Activated CD4-positive, alpha-beta T cell treated with anti-CD3 and anti-CD28 coated beads, Interleukin-2, amount 10 ng/mL, durations not matched to agents 7 days and 5 days (primary cell): ENCODE measurements at places on chromosomes 5 and 9. TPM values are rescaled to one million over a fixed set of nuclear protein-coding genes. Genes with fewer than 3 reads are reported as not detected.

The DMRT3 gene
- not detected for total RNA-seq

GRCh38 chr5:15615859-15616258 is 115.9 kb downstream of the FBXL7 start:
- DNase-seq, result no peak

DNA sequence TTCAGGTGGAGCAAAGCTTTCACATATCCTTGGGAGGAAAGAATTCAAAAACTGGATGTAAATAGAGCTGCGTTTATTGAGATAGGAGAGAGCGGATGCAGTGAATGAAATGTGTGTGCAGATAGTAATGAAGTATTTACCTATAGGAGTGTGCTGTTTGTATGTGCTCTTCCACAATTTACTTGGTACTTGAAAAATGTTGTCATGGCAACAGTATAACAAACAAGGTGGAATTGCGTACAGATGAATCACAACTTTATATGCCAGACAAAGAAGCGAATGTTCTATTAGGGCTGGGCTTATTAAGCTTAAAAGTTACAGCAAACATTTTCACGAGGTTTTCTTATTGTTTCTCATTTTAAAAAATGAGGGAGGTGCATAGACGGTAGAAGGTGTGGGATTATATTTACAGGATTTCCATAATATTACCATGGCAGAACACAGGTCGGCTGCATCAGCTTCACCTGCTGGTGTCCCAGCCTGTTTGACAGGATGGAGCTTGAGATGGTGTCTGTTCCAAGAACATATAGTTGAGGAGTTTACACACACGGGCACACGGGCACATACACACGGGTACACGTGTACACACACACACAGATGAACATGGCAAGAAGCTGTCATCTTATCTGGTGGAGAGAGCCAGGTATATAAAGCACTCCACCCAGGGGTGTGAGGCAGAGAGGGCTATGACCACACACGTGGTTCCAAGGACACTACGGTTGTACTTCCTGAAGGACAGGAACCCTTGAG is 155.7 kb downstream of the RMI1 start:
- no peak for DNase-seq

- DNase-seq, result no peak
Measured at GRCh38 chr5:137575847-137576246, 76.7 kb upstream of the SPOCK1 start.

DNA sequence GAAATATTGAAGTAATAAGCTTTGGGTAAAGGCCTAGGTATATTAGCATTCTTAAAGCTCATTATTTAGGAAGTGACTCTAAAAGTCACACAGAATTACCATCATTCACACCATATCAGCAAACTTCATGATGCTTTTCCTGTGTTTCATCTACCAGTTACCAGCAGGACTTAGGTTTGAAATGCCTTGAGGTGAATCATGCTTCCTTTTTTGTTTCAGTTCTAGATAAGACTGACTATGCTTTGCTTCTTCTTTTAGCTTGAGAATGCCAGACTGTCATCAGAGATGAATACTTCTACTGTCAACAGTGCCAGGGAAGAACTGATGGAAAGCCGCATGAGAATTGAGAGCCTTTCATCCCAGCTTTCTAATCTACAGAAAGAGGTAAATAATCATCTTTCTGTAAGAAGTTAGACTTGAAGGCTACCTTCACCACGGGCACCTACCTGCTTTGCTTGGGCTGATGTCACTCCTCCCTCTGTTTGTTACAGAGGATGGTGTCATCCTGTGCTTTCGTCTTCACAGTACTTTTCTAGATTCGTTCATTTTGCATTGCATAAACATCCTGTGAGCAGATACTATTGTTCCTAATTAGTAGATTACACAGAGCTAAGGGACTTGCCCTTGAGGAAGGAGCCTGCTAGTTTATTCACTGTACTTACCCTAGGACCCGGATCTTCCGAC is 34.7 kb downstream of the LMNB1 start:
- peak; percentile 52 for DNase-seq

GRCh38 chr5:14882658-14883580 is 11.3 kb upstream of the ANKH start:
- DNase-seq, result no peak

DNA sequence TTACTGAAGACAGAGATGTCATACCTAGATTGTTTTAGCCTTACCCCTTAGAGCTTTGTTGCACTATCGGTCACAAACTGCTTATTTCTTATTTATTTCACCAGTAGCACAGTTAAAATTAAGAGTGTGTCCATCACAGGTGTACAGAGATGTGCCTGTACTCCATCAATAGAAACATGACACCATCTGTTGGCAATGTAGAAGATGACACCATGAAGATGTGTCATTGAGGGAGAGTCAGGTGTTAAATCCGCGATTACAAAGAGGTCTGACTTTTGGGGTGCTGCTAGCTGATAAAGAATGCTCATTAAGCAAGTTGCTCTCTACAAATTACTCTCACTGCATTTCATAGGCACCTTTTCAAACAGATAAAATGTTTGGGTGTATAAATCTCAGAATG is 164.4 kb downstream of the SMARCA2 start:
- no peak for DNase-seq

DNA sequence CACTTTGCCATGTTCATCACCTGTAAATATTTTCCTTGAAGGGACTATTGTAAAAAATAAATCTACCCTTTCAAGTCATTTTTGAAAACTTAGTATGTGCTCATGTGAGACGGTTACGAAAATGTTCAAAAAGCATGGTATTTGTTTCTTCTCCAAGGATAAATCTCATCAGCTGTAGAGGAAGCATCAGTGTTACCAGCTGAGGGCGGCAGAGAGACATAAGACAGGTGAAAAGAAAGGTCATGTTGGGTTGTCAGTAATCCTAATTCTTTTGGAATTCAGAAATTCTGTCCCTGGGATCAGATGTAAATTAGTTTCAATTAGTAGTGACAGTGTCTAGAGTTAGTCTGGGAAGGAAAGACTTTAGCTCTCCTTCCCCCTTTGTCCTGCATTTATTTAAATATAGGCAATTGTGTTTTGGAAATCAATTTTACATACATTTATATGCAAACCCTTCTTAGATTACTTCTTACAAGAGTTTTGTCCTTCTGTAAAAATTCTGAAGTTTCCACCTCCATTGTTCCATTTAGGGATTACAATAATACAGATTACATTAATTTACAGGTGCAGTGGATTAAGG is 791.9 kb upstream of the CDH6 start:
- DNase-seq, result no peak

DNA sequence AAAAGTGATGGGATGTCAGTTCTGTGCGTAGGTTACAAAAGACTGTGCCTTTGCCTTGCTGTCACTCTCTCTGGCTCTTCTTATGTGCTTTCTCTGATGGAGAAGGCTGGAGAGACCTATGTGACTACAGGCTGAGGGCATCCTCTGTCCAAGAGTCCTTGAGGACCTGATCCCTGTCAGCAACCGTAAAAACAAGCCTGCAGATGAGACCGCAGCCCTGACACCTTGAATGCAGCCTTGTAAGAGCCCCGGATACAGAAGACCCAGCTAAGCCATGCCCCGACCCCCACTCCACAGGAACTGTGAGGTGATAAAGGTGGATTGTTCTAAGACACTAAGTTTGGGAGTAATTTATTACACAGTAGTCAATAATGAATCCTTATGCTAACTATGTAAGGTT is 32.6 kb upstream of the FRRS1L start:
- DNase-seq, result no peak

DNA sequence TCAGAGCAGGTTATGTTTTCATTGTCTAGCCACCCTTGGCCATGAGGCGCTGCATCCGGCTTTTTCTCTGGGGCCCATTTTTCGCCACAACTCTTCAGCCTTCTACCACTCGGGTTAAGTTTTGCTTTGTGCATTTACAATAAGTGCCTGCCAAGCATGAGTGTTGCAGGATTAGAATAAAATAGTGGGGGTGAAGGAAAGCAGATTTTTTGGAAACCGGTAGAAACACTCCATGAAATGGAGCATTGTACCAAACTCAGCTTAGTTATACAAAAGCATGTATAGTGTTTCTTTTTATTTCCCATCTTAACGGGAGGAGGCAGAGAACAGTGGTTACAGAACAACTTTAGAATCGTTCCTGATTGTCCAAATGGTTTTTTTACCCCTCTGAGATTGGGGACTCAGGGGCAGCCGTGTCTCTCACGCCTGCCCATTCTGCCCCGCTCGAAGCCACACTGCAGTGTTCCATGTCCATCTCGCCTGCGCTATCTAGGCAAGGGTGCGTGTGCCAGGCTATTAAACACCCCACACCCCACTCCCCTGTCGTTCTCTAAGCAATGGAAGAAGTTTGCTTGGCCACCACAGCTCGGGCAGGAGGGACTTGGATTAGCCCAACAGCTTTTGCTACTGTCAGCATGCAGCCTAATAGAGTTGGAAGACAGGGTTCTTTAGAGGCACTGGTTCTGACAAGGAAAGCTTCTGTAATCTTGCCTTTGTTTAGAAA is 268.8 kb upstream of the WWC1 start:
- no peak for DNase-seq

DNA sequence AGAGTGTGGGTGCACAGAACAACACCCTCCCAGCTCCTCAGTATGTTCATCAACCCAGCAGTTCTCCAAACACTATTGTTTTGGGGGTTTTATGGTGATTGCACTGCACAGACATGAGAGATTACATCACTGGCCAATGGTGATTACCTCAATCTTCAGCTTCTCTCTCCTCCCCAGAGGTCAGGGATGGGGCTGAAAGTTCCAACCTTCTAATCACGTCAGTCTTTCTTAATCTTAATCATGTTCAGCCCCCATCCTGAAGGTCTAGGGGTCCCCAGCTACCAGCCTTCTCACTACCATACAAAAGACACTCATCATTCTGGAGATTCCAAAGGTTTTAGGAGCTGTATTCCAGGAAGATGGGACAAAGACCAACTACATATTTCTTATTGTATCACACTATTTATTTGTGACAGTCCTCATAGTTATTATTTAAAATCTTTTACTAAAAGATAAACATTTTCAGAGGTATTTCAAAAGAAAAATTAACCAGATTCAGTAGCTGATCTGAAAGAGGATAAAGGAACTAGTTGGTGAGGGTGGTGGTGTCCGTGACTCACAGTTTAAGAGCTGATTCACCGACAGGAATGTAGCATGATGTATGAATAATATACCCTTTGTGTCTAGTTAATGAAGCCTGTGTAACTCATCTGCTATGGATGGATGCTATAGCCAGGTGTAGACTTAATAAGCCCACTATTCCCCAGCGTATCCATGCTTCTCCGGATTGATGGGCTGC is 35.6 kb downstream of the RASEF start:
- DNase-seq, result no peak

DNA sequence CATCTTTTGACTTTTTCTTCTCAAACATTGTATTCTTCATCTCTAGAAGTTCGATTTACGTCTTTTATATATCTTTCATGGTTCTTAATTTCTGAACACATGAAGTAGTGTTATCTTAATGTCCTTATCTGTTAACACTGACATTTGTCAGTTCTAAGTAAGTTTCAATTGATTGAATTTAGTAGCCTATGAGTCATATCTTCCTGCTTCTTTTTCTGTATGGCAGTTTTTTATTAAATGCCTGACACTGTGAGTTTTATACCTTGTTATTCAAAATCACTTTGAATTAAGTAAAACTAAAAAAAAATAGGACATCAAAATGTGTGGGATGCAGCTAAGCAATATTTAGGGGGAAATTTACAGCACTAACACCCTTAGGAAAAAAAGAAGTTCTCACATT is 707.0 kb upstream of the ACO1 start:
- no peak for DNase-seq

- no peak for DNase-seq
Measured at GRCh38 chr5:139584137-139584536, 23.0 kb downstream of the UBE2D2 start.

DNA sequence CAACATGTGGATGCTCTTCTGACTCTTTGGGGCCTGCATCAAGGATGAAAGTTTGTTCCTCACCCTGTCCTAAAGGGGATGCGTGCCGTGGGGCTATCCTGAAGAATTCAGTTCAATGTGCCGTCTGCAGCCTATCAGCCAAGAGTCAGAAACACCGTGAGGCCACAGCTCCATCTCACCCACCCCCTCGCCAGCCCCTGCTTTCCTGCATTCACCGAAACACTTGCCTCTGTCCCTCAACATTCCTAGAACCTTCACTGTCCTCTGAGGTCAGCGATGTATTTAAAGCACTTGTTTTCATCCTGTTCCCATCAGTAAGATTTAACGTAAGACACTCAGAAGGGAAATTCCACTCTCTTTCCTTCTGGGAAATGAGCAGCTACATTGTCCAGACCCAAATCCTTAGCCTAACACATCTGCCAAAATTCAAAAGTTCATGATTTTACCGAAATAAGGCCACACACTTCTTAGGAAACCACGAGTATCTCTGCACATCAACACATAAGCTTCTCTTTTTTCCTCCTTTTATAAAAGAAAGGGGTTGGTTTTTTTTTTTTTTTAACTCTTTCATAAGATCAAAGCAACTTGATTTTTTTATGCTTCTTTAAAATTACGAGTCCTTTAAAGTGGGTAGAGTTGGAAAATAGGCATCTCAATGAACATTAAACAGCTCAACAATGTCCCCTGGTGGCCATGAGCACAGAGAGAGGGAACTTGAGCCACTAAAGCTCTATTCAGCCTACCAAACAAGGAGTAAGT is 100.7 kb downstream of the SUSD1 start:
- DNase-seq, result peak; percentile 84

DNA sequence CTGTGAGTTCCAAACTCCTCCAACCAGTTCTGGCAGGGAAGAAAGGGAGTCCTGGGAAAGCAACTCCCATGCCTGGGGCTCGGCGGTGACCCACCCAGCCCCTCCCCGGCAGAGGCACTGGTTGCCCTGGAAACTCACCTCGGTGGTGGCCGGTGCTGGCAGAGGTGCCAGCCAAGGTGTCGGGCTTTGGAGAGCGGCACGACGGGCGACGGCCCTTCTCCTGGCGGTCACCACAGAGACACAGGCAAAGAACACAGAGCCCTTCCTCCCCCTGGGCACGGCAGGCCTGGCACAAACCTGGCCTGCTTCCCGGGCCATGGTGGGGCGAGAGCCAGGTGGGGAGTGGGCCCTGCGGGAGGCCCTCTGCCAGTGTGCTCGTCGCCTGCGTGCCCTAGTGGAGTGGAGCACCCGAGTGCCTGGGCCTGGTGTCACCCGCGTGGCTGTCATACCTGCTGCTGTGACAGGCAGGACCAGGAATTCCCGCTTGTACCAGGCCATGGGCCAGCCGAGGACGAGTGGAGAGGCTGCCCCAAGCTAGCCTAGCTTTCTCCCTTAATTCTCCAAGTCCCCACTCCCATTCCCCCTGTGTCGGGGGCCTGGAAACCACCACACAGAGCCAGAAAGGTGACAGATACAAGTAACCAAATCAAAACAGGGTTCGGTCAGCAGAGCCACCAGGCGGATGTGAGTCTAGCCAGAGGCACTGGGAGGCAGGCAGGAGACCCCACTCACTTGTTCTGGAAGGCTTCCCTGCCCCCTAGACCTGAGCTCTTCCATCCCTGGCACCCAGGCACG is 8.2 kb upstream of the RALGDS start:
- DNase-seq, result no peak

GRCh38 chr5:141753971-141754713 is 72.1 kb upstream of the ARAP3 start:
- peak; percentile 52 for DNase-seq

DNA sequence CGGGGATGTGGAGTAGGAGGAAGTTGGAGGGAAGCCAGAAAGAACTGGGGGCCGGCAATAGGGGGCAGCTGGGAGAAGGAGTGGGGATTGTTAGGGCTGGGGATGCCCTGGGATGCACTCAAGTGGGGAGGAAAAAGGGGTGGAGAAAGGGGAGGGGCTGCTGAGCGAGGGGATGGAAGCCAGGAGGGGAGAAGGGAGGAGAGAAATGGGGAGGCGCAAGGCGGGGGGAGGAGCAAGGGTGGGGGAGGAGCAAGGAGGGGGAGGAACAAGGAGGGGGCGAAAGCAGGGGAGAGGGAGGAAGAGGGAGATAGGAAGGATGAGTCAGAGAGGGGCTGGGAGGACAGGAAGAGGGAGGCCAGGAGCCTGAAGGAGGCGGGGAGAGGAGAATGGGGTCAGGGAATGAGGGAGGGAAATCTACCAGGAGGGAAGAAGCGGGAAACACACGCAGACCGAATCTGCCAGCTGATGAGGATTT is 1.6 kb downstream of the IRX4 start:
- DNase-seq, result no peak
